ENCODE measurements at places on chromosomes 7 and 10. TPM values are rescaled to one million over a fixed set of nuclear protein-coding genes. Genes with fewer than 3 reads are reported as not detected.

The CCDC172 gene
- total RNA-seq, result not detected

The NXPH1 gene
- not detected for total RNA-seq

DNA sequence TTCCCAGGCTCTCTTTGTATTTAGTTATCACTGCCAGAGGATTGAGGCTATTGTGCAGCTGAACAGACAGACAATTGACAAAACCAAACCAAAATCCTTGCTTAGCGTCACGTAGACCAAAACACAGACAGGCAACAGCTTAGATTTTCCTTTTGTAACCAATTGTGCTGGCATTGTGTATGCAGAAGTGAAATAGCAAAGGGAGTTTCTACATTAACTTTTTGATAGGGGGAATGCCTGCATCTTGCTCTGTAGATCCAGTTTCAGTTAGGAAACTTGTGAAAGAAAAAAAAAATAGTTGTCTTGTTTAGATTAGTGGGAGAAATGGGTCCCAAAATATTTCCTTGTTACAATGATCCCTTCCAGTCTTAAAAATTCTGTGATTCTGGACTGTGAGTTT, 333.8 kb downstream of the BBS9 start:
- DNase-seq, result no peak

DNA sequence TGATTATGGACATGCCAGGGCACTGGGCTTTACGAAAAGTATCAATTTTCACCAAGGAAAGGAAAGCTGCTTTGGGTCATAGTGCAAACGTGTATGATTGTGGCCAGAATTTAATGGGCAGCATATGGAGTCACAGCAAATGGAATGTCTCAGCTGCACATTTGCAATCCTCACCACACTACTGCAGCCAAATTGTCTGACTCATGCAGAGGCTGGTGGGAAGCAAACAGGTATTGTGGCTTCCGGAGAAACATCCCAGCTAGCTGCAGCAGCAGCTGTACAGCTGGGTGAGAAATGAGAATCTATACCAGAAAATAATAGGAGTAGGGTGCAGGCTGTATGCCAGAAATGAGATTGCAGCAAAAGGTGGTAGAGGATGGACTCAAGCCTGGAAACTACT, 374.7 kb upstream of the VWC2 start:
- no peak for DNase-seq

- no peak for DNase-seq
Measured at GRCh38 chr10:86451604-86451960, 70.0 kb downstream of the WAPL start.

DNA sequence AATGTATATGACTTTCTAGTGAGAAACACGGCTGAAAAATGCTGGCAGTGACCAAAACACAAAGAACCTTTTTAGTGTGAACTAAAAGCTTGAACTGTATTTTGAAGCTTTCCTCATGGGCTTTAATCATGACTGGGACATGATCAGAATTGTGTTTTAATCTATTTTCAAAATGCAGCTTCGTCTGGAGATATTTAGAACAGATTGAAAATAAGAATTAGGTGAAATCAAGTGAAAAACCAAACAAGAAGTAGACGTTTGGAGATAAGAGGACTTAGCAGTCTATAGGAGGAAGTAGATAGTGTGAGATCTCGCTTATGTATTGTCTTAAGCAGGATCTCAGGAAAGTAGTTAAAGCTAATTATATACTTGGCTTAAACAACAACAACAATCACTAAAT, 865.4 kb upstream of the MBL2 start:
- no peak for DNase-seq

DNA sequence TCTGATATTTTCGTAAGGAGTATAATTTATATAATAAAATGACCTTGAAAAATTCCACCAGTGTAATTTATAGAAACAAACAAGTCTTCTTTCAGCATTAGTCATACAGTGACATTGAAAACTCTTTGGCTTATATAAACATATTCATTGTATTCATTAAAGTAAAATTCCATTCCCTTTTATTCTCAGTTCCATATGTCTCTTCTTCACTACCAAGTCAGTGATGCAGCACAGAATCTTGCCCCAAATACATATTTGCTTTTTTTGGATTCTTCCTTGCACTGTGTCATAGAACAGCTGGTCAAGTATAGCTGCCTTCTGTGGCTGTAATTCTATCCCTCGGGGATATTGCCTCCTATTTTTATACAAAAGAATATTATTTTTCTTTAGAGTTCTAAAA, 884.5 kb upstream of the POT1 start:
- DNase-seq, result no peak

DNA sequence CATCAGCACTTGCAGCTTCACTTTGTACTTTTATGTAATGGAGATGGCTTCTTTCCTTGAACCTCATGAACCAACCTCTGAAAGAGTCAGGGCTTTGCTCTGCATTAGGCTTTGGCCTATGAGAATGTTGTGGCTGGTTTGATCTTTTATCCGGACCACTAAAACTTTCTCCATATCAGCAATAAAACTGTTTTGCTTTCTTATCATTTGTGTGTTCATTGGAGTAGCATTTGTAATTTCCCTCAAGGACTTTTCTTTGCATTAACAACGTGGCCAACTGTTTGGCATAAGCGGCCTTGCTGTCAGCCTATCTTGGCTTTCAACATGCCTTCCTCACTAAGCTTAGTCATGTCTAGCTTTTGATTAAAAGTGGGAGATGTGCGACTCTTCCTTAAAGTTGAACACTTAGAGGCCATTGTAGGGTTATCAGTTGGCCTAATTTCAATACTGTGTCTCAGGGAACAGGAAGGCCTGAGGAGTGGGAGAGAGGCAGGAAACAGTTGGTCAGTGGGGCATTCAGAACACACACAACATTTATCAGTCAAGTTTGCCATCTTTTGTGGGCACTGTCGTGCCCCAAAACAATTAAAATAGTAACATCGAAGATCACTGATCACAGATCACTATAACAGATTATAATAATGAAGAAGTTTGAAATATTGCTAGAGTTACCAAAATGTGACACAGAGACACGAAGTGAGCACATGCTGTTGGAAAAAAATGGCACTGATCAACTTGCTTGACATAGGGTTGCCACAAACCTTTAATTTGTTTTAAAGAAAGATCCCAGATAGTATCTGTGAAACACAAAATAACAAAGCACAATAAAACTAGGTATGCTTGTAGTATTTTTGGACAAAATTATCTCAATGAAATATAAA, 64.7 kb downstream of the NRF1 start:
- no peak for DNase-seq

- DNase-seq, result no peak
Measured at GRCh38 chr7:729140-730000, 2.3 kb upstream of the PRKAR1B start.

All from glomerular endothelial cell (primary cell).